ENCODE measurements at places on chromosomes 2 and 18.
A peak's percentile ranks its signal among the peaks of the same experiment; 100 is the strongest.

- DNase-seq: no peak
- H3K27ac ChIP-seq: no peak overlapping the region
- no peak overlapping the region for H3K4me3 ChIP-seq
- H3K36me3 ChIP-seq: no peaks in the 10 kb centered on the region
- peaks cover 5% of the 10 kb centered on the region for H3K4me1 ChIP-seq
These were observed 778 bp downstream of the MFSD2B start for GRCh38 chr2:24010477-24011249.

- H3K27ac ChIP-seq: no peak overlapping the region
- H3K36me3 ChIP-seq: no peaks in the 10 kb centered on the region
- no peak for DNase-seq
- no peaks in the 10 kb centered on the region for H3K27me3 ChIP-seq
These were observed 122.4 kb downstream of the HIBCH start for GRCh38 chr2:190197143-190197720.

- peaks cover 53% of the 10 kb centered on the region for H3K27me3 ChIP-seq
- no peak for DNase-seq
- H3K4me3 ChIP-seq: no peak overlapping the region
- H3K36me3 ChIP-seq: no peaks in the 10 kb centered on the region
- H3K4me1 ChIP-seq: no peaks in the 10 kb centered on the region
These were observed 140.0 kb downstream of the MEIS1 start for GRCh38 chr2:66574701-66575624.

GRCh38 chr2:65922030-65922429 is 489.6 kb upstream of the SPRED2 start:
- no peaks in the 10 kb centered on the region for H3K27me3 ChIP-seq
- no peaks in the 10 kb centered on the region for H3K36me3 ChIP-seq
- no peak overlapping the region for H3K4me3 ChIP-seq
- H3K4me1 ChIP-seq: no peaks in the 10 kb centered on the region

DNA sequence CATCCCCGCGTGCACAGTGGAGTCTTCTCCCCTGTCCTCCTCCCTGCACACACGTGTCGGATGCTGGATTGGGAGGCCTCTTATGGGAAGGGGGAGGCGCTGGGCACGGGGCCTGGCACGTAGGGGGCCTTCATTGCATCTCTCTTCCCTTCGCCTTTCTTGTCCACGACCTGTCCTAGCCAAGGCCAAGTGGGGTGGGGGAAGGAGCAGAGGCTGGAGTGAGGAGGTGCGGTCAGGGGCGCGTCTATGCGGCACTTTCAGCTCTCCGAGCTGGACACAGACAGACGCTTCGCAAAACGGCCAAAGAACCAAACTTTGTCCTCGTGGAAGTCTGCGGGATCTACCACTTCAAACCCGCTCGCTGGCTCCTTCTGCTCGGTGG is 13.4 kb downstream of the ALPG start:
- no peaks in the 10 kb centered on the region for H3K36me3 ChIP-seq
- no peak overlapping the region for H3K4me3 ChIP-seq
- DNase-seq: no peak
- peaks cover 4% of the 10 kb centered on the region for H3K4me1 ChIP-seq

- H3K27ac ChIP-seq: peak overlapping the region; percentile 39
- DNase-seq: no peak
- peaks cover 2% of the 10 kb centered on the region for H3K27me3 ChIP-seq
- H3K36me3 ChIP-seq: no peaks in the 10 kb centered on the region
- H3K4me1 ChIP-seq: peaks cover 7% of the 10 kb centered on the region
- no peak overlapping the region for H3K4me3 ChIP-seq
These were observed 44.5 kb upstream of the CXCR4 start for GRCh38 chr2:136162438-136162837.

DNA sequence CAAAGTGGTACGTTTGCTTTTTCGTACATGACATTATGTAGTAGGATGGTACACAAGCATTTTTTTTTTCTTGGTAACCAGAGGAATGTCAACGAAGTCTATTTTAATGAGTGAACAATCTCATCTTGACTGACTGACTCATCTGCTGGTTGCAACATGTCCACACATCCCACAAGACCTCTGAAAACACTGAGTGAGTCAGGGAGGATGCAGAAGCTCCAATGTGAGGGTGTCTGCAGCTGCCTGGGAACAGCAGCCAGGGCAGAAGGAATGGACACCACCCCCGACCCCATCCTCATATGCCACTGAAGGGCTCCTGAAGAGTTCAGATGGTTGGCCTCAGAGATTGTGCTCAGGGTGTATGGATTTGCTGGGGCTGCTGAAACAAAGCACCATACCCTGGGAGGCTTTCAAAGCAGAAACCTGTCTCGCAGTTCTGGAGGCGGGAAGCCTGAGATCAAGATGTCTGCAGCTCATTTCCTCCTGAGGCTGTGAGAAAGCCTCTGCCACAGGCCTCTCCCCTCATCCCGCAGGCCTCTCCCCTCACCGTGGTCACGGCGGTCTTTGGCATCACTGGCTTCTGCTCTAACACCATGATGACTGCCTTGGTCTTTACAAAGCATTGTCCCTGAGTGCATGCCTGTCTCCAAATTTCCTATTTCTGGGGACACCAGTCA is 124.6 kb downstream of the LRATD1 start:
- no peaks in the 10 kb centered on the region for H3K4me1 ChIP-seq
- H3K27ac ChIP-seq: no peak overlapping the region
- no peak for DNase-seq
- no peaks in the 10 kb centered on the region for H3K36me3 ChIP-seq
- no peaks in the 10 kb centered on the region for H3K27me3 ChIP-seq
- H3K4me3 ChIP-seq: no peak overlapping the region

GRCh38 chr18:28581521-28582071 is 404.7 kb upstream of the CDH2 start:
- H3K4me1 ChIP-seq: no peaks in the 10 kb centered on the region
- no peaks in the 10 kb centered on the region for H3K27me3 ChIP-seq
- H3K4me3 ChIP-seq: no peak overlapping the region
- no peaks in the 10 kb centered on the region for H3K36me3 ChIP-seq
- no peak overlapping the region for H3K27ac ChIP-seq

DNA sequence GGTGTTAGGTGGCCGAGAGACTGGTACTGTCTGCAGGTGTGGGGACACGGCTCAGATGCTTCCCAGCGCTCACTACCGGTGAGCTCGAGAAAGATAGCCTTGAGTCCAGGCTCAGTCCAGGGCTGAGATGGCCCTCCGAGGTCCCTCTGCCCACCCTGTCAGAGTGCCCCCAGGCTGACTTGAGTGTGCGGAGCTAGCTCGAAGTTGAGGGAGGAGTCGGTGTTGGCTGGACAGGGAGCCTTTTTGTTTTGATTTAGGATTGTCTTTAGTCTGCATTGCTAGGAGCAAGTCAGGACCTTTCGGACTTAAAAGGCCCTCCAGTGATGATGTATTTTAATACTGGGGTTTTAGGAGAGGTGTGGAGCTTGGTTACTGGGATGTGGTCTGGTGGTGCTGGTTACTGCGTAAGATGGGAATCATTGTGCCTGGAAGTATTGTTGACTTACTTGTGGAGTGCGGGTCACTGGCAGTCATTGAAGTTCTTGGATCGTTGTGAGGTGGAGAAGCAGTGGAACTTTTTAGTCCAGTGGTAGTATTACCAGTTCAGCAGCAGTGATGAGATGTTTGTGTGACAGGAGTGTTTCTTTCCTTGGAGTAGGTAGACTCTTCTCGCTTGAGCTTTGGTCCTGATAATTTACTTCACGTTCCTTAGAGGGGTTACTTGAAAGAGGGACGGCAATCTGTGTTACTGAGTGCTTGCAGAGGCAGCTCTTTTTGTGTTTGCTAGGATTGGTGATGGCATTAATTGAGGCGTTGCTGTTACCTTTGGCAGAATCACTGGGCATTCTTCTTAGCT is 633 bp downstream of the KIAA1328 start:
- H3K36me3 ChIP-seq: peaks cover 10% of the 10 kb centered on the region
- peaks cover 27% of the 10 kb centered on the region for H3K4me1 ChIP-seq
- no peaks in the 10 kb centered on the region for H3K27me3 ChIP-seq
- H3K4me3 ChIP-seq: peak overlapping the region; percentile 89
- no peak for DNase-seq

DNA sequence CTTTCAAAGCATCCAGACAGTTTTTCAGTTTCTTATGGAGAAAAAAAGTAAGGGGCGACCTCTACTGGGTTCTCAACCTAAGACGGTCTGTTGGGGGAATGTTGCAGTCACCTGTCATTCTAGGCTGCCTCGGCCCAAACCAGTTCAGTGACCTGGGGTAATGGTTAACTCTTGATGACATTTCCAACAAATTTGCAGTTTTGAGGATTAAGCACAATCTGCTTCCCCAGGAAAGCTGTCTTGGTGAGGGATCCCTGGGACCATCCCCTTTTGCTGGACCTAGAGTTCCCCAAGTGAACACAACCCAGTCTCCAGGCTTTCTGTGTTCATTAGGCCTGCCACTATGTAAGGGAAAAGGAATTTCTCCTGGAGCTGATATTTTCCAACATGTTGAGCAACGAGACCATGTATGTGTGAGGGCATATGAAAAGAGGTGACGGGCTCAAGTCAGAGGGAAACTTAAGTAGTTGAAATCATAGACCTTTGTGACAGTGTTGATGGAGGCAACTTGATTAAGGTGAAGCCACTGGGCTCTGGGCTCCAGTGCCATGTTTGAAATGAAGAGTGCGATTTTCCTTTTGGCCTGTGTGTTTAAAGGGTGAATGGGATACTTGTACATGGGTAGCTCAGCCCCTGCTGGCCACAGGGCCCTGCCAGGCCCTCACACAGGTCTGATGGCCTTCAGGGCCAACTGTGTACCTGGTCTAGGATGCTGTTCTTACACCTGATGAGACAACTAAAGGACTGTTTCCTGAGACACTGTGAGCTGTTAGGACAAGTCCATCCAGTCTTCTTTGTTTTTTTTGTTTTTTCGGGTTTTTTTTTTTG is 27.0 kb downstream of the FOSL2 start:
- DNase-seq: no peak
- H3K27ac ChIP-seq: peak overlapping the region; percentile 81
- H3K4me1 ChIP-seq: peaks cover 31% of the 10 kb centered on the region

GRCh38 chr2:199806179-199806578 is 44.8 kb downstream of the FTCDNL1 start:
- no peaks in the 10 kb centered on the region for H3K36me3 ChIP-seq
- no peaks in the 10 kb centered on the region for H3K27me3 ChIP-seq
- H3K4me3 ChIP-seq: no peak overlapping the region
- no peak overlapping the region for H3K27ac ChIP-seq
- DNase-seq: no peak

DNA sequence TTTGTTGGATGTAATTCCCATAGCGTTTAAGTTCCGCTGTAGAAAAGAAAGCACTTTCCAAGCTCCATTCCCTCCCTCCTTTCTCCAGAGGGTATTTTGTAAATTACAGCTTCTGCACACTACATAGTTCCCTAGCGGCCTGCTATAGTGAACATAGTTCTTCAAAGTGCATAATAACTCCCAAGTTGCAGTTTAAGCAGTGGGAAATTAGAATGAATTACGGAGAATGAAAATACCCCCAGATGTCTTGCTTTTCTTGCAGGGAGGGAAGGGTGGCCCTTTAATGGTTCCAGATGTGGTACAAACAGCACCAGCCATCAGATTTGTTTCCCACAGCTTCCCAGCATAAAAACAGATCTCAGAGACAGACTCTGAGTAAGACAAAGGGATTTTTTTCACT is 893.9 kb downstream of the SUCLG1 start:
- no peaks in the 10 kb centered on the region for H3K27me3 ChIP-seq
- no peak overlapping the region for H3K4me3 ChIP-seq
- H3K27ac ChIP-seq: no peak overlapping the region
- DNase-seq: no peak
- no peaks in the 10 kb centered on the region for H3K36me3 ChIP-seq

- H3K4me1 ChIP-seq: peaks cover 4% of the 10 kb centered on the region
- peaks cover 3% of the 10 kb centered on the region for H3K36me3 ChIP-seq
- H3K4me3 ChIP-seq: no peak overlapping the region
- H3K27ac ChIP-seq: no peak overlapping the region
- DNase-seq: no peak
- no peaks in the 10 kb centered on the region for H3K27me3 ChIP-seq
These were observed 238.0 kb downstream of the UBE2E3 start for GRCh38 chr2:181218401-181218821.

DNA sequence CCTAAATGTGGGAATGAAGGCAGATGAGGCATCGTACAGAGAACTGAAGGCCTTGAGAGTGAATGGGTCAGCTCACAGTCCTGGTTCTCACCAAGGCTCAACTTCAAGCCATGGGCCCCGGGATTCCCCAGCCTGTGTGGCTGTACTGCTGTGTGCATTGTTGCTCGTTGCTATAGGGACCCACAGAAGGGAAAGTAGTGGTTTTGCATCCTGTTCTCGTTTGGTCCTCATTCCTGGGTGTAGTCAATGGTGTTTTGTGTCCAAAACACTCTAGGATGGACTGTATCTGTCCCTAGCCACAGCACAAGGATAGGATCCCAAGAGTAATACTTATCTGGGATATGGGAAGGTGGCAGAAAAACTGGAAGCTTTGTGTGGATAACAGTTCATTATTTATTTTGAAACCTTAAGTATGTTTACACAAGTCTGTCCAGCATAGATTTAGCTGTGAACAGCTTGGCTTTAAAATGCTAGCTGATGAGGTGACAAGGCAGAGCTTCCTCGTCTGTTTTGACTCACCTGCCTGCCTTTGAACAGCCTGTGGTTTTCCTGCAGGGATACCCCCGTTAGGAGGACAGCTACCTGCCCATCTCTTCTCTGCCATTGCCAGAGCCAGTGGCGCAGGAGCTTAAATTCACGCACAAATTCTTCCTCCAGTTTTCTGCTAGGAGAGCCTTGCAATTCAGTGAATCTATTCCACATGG is 85.0 kb downstream of the WDSUB1 start:
- H3K4me3 ChIP-seq: no peak overlapping the region
- no peaks in the 10 kb centered on the region for H3K36me3 ChIP-seq
- DNase-seq: peak; percentile 17

GRCh38 chr2:180722551-180723239 is 257.7 kb upstream of the UBE2E3 start:
- no peaks in the 10 kb centered on the region for H3K36me3 ChIP-seq
- peaks cover 9% of the 10 kb centered on the region for H3K27me3 ChIP-seq
- no peaks in the 10 kb centered on the region for H3K4me1 ChIP-seq
- H3K4me3 ChIP-seq: no peak overlapping the region

GRCh38 chr2:230783101-230783500 is 70.5 kb downstream of the CAB39 start:
- H3K4me1 ChIP-seq: peaks cover 51% of the 10 kb centered on the region
- H3K4me3 ChIP-seq: peak overlapping the region; percentile 68
- H3K36me3 ChIP-seq: peaks cover 12% of the 10 kb centered on the region
- no peak for DNase-seq
- no peaks in the 10 kb centered on the region for H3K27me3 ChIP-seq
- no peak overlapping the region for H3K27ac ChIP-seq
